ENCODE measurements at places on chromosomes 7 and 10.
A peak's percentile ranks its signal among the peaks of the same experiment; 100 is the strongest.

GRCh38 chr10:86585037-86585929, 63.7 kb upstream of the WAPL start:
- peak; percentile 54 for DNase-seq

DNA sequence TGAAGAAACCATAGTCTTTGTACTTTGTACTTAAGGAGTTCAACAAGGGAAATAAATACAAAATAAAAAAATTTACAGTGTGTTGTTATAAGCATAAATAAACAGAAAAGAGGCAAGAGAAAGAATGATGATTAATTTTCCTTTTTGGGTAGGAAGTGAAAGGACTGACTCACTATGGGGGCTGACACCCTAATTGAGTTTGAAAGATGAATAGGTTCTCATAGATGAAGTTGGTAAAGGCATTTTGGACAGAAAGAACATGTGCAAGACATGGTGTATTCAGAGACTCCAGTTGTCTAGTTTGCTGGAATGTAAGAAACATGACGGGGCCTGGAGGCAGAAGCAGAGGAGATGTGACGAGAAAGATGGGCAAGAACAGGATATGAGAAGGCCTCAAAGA, 83.7 kb downstream of the VPS50 start:
- DNase-seq, result no peak

DNA sequence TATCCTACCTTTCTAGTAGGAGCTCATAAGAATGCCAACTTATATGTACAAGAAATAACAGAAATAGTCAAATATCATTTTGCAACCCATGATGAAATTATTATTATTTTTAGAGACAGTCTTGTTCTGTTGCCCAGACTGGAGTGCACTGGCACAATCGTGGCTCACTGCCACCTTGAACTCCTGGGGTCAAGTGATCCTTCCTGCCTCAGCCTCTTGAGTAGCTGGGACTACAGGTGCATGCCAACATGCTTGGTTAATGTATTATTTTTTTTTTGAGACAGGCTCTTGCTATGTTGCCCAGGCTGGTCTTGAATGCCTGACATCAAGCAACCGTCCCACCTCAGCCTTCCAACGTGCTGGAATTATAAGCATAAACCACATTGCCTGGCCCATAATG, 44.8 kb downstream of the TNPO3 start:
- DNase-seq, result no peak

DNA sequence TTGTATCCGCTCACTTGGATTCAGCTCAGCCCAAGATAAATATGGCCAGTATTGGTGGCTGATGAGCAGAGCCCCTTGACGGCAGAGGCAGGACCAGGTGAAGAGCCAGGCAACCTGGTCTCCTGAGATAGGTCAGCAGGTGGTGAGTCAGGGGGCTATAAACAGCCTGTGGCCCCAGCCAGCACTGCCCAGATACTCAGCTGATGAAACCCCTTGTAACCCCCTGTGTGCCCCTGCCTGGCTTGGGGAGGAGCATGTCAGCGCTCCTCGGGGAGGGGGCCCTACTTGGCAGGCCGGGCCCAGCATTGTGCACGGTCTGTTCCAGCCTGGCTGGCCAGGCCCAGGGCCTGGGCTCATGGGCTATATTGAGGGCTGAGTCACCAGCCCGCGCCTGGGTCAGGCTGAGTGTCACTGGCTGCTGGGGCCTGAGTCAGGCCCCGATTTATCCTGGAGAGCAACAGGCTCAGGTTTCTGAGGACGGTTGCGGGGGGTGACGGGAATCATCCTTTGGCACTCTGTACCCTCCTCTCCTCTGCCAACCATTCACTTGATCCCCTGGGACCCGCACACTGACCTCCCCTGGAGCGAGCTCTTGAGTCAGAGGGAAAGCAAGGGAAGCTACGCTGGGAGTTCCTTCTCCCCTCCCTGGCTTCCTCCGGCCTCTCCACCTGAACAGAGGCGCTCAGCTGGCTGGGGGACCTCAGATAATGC, 2.8 kb upstream of the FLNC start:
- peak; percentile 66 for DNase-seq

DNA sequence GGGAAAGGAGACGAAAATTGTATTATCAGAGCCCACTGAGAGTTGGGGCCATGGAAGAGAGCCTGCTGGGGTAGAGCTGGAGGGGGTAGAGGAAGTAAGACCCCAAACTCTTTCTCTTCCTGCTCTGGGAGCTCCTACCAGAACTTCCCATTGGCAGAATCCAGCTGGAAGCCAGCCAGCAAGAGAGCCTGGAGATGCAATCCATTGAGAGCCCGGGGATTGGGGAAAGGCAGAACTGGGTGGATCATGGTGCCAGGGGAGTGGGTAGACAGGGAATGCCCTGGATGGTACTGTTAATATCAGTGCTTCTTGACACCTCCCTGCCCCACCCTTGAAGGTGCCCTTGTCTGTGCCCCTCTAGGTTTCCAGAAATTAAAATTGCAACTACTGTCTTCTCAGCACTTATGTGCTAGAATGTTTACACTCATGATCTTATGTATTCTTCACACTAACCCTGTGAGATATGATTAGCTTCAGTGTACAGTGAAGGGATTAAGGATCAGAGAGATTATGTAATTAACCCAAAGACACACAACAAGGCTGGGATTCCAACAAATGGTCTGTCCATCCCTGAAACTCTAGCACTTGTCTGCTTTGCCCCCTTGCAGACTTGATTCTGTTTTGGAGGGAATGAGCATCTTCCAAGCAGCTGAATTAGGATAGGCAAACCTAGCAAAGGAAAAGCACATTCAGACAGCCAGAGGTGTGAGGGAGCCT, 154.1 kb downstream of the C10orf105 start:
- DNase-seq, result no peak

GRCh38 chr10:22988581-22989360, 60.9 kb downstream of the ARMC3 start:
- peak; percentile 64 for DNase-seq

GRCh38 chr10:103854265-103854685, 1.1 kb downstream of the SH3PXD2A start:
- no peak for DNase-seq

DNA sequence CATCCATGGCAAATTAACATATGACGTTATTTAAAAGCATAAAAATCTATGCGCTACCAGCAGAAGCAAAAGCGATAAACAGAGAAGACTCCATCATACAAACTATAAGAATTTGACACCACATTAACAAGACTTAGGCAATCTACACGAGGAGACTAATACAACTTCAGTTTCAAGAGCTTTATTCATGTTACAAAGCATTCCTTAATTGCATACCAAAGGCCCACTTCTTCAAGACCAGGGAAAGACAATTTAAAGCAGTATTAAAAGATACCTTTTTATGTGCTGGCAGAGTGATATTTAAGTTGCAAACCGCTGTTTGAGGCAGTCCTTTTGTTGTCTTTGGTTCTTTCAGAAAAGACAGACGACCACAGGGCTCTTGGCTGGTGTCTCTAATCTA, 176.0 kb upstream of the CCDC6 start:
- DNase-seq, result no peak

- no peak for DNase-seq
These were observed 60.6 kb upstream of the CSTF2T start for GRCh38 chr10:51759896-51760534.

DNA sequence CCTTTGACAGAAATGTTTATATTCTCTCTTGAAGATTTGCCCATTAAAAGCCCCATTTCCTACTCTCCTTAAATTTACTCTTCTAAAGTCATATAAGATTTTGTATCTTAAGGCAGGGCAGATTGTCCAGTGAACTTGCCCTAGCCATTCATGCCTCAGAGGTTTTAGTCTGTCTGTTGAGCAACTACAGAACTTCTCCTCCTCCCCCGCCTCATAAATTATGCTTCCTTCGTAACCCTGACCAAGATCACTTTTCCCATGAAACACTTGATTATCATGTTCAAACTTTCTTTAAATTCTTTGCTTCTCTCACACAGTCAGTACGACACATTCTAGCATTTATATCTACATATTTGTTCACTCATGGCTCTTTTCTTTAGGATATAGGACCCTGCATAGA, 621.3 kb downstream of the ANKRD7 start:
- DNase-seq, result no peak

DNA sequence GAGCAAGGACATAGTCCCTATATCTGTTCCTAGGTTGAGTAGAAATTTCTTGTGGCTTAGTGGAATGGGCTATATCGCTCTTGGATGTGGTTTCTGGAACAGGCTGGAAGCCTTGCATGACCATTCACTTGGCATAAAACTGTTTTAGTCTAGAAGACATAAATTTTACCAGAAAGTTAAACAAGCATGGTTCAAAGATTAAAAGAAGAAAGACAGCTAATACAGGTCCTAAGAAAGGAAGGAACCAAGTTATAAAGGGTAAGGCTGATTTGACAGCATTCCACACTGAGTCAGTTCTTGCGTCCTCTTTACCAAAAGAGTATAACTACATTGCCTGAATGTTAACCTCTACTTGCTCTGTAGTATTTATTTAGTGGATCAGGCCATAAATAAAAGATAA, 724.2 kb downstream of the SORCS1 start:
- no peak for DNase-seq

DNA sequence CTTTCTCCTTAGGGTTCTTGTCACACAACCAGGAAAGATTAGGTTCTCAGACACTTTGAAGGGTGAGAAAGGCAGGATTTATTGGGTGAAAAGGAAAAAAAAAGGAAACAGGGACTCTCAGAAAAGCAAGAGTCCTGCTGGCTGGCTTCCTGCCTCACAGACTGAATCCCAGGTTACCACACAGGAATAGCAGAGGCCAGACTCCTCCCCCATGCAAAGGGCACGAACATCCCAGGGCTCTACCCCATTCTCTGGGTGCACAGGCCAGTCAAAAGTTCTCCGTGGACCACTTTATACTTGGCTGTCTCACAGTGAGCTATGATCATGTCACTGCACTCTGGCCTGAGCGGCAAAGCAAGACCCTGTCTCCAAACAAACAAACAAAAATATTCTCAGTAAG, 42.6 kb downstream of the HOXA1 start:
- DNase-seq, result no peak

DNA sequence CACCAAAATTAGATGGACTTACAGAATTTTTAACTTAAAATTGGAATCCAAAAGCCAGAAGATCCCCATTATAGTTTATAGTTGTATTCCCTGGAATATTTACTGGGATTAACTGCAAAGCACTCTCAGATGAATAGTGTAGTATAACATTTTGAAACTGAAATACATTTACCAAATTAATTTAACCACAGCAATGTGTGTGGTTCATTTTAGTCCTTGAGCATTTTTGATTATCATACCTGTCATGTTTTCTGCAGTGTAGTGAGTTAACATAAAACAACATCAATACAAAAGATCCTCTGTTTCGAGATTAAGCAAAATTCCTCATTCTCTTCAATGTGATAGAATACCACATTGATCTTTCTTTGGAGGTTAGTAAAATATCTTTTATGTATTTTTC, 3.7 kb downstream of the VIM start:
- DNase-seq, result no peak

- DNase-seq, result no peak
These were observed 34.0 kb downstream of the BRI3 start for GRCh38 chr7:98315318-98315993.

GRCh38 chr10:31345886-31346285, 26.9 kb downstream of the ZEB1 start:
- no peak for DNase-seq

- no peak for DNase-seq
These were observed 25.1 kb downstream of the DPY19L1 start for GRCh38 chr7:35012160-35012559.

DNA sequence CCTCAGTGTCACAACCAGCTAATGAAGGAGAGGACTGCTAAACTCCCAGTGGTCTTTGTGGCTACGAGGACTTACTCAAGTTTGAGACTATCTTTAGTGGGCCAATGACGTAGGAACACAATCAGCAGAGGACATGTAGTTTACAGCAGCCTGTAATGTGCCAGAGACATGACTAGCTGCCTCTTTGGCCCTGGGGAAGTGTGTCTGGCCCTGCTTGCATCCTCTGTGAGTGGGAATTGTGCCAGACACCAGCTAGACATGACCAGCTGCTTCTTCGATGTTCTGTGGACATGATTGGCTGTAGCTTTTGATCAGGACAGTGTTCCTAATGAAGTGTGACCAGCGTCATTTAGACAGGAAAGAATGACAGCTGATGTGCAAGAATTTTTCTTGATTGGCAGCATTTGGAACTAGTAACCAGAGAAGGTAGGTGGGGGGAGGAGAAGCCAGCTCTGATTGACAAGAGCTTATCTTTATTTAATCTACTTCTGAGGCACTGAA, 141.7 kb downstream of the AUTS2 start:
- DNase-seq, result peak; percentile 28
